ENCODE measurements at places on chromosomes 16 and 17.

DNA sequence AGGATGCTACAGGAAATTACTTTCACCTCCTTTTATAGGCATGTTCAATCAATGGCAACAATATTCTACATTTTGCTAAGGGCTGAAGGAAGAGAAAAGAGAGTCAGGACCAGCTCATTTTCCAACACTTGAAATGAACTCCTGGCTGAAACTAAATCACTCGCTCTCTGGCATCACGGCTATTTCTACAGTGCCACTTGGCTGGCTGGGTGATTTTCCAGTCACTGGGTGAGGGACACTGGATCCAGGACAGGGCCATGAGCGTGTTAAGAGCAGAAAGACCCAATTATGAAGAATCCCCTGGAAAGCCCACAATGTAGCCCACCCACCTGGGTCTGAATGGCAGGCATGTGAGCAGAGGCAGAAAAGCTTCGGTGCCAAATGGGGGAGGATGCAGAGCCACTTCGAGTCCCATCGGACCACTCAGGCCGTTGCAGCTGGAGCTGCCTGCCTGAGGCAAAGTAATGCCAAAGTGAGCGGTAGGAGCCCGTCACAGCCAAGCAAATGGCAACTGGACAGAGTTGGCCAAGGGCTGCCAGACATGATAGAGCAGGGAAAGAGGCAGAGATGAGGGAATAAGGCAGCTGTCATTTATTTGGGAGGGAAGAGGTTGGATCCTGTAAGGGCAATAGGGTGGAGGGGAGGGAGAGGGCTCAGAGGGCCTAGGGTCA lies 246.2 kb downstream of the STX8 start:
- DNase-seq, result no peak

DNA sequence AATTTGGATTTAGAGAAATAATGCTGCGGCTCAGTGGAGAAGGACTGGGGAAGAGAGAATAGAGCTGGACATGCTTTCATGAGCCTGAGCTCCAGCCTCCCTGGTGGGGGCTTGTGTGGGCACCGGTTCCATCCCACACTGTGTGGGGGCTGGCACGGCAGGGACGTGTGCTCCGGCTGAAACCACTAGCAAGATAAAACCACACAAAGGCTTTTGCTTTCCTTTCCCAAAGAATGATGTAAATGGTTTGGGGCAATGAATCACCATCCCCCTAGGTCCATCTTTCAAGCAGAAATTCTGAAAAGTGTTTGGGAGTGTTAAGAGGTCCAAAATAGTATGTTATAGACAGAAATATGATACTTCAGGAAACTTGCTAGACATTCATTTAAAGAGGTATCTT lies 77.0 kb downstream of the CDH11 start:
- DNase-seq, result no peak

- no peak for DNase-seq
These were observed 40.1 kb downstream of the KLHDC4 start for GRCh38 chr16:87725596-87726235.

GRCh38 chr16:12547608-12547922 lies 256.1 kb downstream of the CPPED1 start:
- no peak for DNase-seq

DNA sequence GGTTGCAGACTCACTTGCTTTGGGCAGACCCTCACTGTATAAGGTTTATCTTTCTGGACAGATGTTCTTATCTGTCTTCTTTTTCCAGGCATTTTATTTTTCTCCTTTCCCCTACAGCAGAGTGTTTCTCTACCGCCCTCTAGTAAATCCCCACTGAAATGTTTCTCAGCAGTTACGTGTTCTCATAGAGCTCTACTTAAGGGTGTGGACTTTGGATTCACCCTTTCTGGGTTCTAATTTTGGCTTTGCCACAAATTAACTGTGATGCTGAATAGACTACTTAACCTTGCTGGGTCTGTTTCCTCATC lies 2.0 kb downstream of the ADAT1 start:
- DNase-seq, result no peak

DNA sequence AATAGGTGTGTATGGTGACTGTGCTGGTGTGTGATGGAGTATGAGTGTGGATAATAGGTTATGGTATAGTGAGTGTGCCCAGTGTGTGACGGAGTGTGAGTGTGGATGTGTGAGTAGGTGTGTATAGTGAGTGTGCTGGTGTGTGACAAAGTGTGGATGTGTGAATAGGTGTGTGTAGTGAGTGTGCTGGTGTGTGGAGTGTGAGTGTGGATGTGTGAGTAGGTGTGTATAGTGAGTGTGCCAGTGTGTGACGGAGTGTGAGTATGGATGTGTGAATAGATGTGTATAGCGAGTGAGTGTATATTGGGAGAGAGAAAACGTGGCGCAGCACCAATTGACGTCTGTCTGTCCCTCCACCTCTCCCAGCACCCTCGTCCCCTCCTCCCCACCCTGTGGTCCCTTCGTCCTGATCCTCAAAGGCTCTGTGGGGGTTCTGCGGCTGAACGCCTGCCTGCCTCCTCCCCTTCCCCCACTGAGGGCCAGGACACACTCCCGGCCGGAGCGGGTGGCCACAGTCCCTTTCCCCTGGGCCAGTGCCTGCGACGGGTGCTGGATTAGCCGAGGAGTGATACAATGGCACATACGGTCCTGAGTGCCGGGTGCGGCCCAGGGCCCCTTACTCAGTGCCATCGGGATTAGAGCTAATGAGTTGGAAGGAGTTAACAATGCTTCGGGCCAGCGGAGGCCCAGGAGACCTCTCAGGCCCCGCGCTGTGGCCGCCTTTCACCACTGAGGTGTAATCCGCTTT lies 160.0 kb downstream of the MRM1 start:
- DNase-seq, result no peak

DNA sequence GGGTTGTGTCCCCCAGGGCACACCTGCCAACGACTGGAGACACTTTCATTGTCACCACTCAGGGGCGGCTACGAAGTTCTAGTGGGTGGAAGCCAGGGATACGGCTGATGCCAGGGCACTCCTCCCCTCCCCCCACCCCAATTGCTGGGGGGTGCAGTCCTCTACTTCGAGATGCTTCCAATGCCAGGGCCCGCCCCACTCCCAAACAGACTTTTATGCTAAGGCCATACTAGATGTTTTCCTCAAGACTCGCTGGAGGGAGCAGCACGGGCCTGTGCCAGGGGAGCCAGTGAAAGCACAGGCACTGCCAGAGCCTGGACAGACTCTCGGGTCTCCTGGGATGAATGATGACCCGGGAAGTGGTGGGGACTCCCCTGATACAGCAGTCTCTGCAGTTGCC lies 178.0 kb downstream of the CPPED1 start:
- DNase-seq, result no peak

- no peak for DNase-seq
These were observed 1.2 kb upstream of the ZKSCAN2 start for GRCh38 chr16:25258861-25259179.

GRCh38 chr16:86834451-86835035 lies 256.2 kb downstream of the FOXL1 start:
- DNase-seq, result no peak

DNA sequence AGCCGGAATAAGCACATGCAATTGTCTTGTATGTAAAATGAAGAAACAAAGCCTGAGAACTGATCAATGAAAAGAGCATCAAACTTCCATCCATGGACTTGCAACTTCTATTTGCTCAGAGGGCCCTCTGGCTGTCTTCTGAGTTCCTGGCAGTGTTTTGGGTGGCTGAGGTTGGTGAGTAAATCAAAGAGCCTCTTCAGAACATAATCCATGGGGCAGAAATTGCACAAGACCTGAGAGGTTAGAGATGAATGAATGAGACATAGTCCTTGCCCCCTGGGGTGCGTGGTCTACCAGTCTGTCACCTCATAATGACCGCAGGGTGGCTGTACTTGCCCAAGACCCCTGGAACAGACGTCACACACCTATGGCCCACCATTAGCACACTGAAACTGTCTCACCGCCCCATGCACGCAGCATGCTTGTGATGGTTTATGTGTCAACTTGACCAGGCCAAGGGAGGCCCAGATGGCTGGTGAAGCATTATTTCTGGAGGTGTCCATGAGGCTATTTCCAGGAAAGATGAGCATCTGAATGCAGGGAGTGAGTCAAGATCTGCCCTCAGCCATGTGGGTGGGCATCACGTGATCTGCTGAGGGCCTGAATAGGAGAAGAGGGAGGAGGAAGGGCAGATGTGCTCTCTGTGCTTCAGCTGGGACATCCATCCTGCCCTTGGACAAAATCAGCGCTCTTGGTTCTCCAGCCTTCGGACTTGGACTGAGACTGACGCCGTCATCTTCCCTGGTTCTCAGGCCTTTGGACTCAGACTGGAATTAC lies 8.3 kb downstream of the PIK3R6 start:
- no peak for DNase-seq

DNA sequence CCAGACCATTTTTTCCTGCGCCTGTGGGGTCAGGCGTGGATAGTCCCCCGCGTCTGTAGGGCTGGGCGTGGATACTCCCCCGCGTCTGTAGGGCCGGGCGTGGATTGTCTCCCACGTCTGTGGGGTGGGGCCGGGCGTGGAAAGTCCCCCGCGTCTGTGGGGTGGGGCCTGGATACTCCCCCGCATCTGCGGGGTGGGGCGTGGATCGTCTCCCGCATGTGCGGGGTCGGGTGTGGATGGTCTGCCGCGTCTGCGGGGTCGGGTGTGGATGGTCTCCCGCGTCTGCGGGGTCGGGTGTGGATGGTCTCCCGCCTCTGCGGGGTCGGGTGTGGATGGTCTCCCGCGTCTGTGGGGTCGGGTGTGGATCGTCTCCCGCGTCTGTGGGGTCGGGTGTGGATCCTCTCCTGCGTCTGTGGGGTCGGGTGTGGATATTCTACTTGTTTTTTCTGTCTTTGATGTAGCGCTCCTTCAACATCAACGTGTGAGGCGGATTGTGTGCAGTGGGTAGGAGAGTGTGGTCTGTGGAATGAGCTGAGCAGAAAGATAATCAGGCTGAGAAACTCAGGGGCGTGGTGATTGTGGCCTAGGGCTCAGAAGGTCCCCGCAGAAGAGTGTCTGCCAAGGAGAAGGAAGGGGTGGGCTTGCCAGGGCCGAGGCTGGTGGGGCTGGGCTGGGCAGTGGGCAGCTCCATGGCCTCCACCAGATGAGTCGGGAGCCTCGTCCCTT lies 3.2 kb downstream of the GNPTG start:
- DNase-seq, result no peak

- DNase-seq, result no peak
These were observed 398.6 kb upstream of the ERCC4 start for GRCh38 chr16:13521356-13521755.

DNA sequence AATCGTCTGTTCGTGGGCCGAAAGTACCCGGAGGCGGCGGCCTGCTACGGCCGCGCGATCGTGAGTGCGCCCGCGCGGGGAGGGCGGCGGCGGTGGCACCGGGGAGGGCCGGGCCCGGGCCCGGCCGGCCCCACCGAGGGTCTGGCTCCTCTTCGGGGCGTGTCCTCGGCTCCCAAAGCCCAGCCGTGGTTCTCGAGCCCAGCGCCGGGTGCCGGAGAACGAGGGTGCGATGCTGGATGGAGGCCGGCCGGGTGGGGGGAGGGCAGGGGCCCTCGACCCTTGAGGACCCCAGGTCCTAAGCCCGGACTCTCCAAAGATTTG lies 375 bp downstream of the STUB1 start:
- DNase-seq, result no peak

GRCh38 chr17:40121181-40122135 lies at the start of gene MSL1:
Gene MSL1 (plus strand): TSS chr17:40121971. CDS start chr17:40122613, 642 bp downstream.
- DNase-seq, result peak; percentile 79

DNA sequence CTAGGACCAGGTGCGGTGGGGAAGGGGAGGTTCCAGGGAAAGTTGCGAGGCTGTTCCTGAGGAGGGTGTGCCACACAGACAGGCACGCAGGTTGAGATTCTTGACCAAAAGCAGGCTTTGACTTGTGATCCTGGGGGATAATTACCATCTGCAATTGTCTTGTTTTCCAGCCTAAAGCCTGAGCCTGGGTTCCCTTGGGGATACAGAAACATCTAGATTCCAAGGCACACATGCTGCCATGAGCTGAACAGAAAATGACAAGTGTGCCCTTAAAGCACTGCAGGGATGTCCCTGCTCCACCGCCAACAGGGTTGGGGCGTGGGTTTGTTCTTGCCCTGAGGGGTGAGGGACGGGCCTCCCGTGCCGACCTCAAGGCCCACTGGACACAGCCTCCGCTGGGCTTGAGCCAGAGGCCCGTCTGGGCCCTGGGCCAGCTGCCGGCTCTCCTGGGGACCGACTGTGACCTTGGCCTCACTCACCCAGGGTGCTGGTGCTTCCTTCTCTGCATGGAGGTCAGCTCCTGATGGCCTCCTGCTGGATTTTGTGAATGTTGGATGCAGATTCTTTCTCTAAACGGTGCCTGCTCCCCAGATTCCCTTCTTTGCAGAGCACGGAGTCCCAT lies 14.0 kb downstream of the CA5A start:
- DNase-seq, result no peak

DNA sequence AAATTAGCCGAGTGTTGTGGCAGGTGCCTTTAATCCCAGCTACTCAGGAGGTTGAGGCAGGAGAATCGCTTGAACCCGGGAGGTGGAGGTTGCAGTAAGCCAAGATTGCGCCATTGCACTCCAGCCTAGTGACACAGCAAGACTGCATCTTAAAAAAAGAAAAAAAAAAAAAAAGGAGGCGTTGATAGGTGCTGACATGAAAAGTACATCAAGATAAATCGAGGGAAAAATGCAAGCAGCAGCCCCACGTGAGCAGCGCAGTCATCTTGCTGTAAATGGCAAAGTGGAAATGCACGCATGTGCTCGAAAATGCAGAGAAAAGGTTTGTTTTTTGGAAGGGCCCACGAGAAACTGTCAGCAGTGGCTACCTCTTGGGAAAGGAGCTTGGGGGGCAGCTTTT lies 20.9 kb downstream of the MXRA7 start:
- no peak for DNase-seq

- DNase-seq, result peak; percentile 66
These were observed 36.1 kb downstream of the RNF112 start for GRCh38 chr17:19447085-19447583.

- no peak for DNase-seq
These were observed 9.3 kb upstream of the KRT17 start for GRCh38 chr17:41633556-41634199.

DNA sequence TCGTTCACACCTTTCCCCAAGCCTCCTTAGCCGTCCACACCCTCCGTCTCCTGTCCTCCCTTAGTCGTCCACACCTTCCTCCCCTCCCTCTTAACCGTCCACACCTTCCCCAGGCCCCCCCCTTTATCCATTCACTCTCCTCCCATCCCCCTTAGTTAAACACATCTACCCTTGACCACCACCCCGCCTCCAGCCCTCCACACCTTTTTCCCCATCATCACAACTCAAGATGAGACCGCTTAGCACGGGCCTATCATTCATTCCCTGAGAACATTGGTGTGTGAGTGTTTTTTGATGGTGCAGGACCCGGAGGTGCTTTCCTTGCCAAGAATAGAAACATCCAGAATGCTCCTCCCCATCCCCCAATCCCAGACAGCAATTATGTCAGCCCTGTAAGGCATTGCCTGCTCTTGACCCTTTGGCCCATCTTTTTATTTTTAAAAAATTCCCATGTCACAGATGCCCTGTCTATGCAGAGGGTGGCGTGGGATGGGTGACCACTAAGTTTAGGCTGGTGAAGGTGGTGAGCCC lies 1.4 kb downstream of the TENT4B start:
- DNase-seq, result no peak
